ENCODE measurements at places on chromosomes 5 and 9.

DNA sequence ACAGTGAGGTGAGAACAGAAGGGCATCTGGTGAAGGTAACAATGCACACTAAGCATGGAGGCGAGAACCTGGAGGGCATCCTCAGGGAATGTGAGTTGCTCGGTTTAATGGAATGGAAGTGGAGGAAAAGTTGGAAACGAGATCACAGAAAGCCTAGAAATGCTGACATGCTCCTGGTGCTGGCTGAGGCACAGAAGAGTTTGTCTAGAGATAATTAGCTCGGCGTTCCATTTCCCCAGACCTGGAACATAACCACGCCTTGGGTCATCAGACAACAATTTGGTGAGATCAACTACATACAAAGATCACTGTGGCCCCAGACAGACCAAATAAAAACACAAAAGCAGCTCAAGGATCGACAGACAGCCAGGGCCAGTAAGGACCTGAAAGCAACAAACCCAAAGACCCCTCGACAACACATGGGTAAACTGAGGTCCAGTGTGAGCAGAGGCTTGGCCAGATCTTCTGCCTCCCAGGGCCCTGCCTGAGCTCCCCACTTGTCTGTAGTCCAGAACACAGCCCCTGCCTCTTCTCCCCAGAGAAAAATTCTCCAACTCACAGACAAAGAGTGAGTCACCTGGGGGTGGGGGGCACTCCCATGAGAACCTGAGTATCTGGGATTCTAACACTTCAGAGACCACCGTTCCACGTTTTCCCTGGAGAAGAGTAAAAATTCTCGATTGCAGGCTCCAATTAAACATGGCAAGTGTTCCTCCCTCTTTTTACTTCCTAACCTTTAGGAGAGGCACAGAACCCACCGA, 52.5 kb downstream of the SHB start:
- H3K36me3 ChIP-seq, result peaks cover 38% of the 10 kb centered on the region
- H3K4me3 ChIP-seq, result no peak overlapping the region
- H3K27ac ChIP-seq, result peak overlapping the region; percentile 65
- DNase-seq, result peak; percentile 63
- H3K4me1 ChIP-seq, result peaks cover 41% of the 10 kb centered on the region
- no peaks in the 10 kb centered on the region for H3K27me3 ChIP-seq

GRCh38 chr9:93577078-93577974, 942 bp downstream of the PHF2 start:
- H3K4me3 ChIP-seq, result peak overlapping the region; percentile 52
- H3K27ac ChIP-seq, result peak overlapping the region; percentile 13
- no peak for DNase-seq
- H3K4me1 ChIP-seq, result peaks cover 26% of the 10 kb centered on the region
- no peaks in the 10 kb centered on the region for H3K27me3 ChIP-seq

DNA sequence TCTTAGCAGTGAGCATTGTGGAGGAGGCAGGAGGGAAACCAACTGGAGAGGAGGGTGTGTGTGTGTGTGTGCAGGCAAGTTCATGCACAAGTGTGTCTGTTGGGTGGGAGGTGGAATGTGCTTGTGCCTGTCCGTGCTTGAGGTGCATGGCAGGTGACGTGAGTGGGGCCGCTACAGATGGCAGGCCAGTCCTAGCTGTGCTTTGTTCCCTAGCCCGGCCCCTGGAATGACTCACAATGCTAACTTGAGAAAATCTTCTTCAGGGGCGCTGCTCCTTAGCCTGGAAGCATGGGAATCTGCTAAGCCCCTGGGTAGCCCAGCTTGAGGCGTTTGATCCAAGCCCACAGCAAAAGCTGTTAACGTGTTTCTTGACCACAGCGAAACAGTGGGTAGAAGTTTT, 25.0 kb upstream of the DMRT2 start:
- H3K4me3 ChIP-seq, result no peak overlapping the region

- no peaks in the 10 kb centered on the region for H3K36me3 ChIP-seq
- no peak overlapping the region for H3K4me3 ChIP-seq
- DNase-seq, result no peak
- H3K27ac ChIP-seq, result no peak overlapping the region
- no peaks in the 10 kb centered on the region for H3K27me3 ChIP-seq
- no peaks in the 10 kb centered on the region for H3K4me1 ChIP-seq
Observed at GRCh38 chr5:169202969-169203368, 98.0 kb downstream of the SLIT3 start.

- no peak overlapping the region for H3K4me3 ChIP-seq
- peak; percentile 61 for DNase-seq
- H3K27ac ChIP-seq, result no peak overlapping the region
Observed at GRCh38 chr9:137007108-137007815, 10.9 kb upstream of the CLIC3 start.

DNA sequence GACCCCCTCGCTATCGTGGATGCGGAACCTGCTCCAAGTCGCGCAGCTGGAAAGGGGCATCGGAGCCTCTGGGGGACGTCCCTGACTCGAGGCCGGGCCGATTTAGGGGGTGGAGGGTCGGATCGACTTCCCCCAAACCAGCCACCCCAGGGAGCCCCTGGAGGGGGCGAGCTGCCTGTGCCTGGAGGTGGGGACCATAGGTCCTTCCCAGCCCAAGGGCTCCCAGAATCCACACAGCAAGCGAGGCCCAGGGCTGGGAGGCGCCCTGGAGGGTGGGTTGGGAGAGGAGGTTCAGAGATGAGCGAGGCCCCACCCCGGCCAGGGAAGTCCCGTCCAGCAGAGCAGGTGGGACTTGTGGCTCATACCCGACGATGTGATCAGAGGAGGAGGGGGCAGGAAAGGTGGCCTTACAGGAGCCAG, 147.6 kb downstream of the GAPVD1 start:
- H3K4me1 ChIP-seq, result peaks cover 3% of the 10 kb centered on the region
- no peaks in the 10 kb centered on the region for H3K27me3 ChIP-seq
- DNase-seq, result no peak
- H3K36me3 ChIP-seq, result no peaks in the 10 kb centered on the region
- H3K4me3 ChIP-seq, result no peak overlapping the region

- DNase-seq, result no peak
- H3K27ac ChIP-seq, result no peak overlapping the region
- no peak overlapping the region for H3K4me3 ChIP-seq
- H3K27me3 ChIP-seq, result no peaks in the 10 kb centered on the region
- H3K36me3 ChIP-seq, result no peaks in the 10 kb centered on the region
Observed at GRCh38 chr5:83340511-83340918, 131.0 kb upstream of the VCAN start.

- H3K36me3 ChIP-seq, result peaks cover 16% of the 10 kb centered on the region
- H3K27ac ChIP-seq, result no peak overlapping the region
- H3K4me1 ChIP-seq, result no peaks in the 10 kb centered on the region
- no peaks in the 10 kb centered on the region for H3K27me3 ChIP-seq
Observed at GRCh38 chr5:160250226-160250625, 20.9 kb downstream of the FABP6 start.

DNA sequence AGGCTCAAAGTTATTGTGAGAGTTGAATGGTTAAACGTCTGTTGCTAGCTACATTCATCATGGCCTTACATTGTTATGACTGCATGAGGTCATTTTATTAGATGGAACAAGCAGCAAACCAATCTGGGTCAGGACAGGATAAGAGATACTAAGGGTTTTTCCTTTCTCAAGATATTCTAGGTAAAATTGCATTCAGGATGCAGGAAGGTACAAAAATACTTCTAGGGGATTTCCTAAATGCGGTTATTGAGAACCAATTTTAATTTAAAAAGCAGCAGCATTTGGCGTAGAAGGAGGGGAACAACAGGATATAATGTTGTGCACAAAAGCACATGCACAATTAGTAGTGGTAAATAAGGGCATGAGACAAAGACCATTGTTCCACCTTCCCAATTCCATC, 39.2 kb upstream of the LURAP1L start:
- H3K36me3 ChIP-seq, result no peaks in the 10 kb centered on the region
- no peaks in the 10 kb centered on the region for H3K4me1 ChIP-seq
- H3K27me3 ChIP-seq, result no peaks in the 10 kb centered on the region
- no peak for DNase-seq
- H3K27ac ChIP-seq, result no peak overlapping the region

DNA sequence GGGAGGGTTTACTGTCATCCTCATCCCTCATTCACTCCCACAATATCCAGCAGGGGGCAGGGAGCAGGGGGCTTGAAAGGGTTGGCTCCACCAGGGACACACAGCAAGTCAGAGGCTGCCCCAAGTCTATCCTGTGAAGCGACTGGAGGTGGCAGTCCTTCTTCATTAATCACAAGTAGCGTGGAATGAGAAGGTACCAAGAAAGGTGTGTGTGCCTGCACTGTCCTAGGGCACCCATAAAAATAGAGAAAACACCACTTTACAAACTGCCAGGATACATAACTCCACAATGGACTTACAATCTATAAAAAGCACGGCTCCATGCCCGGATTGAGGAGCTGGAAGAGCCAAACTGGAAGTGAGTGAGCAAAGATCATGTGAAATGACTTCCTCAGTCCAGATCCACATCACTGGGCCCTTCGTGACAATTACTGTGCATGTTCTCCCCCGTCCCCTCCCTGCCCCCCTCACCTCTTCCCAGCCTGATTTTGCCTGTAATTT, 183.9 kb downstream of the SLIT3 start:
- no peaks in the 10 kb centered on the region for H3K36me3 ChIP-seq
- no peaks in the 10 kb centered on the region for H3K4me1 ChIP-seq
- H3K27ac ChIP-seq, result no peak overlapping the region
- H3K4me3 ChIP-seq, result no peak overlapping the region
- DNase-seq, result no peak

- H3K4me3 ChIP-seq, result no peak overlapping the region
- DNase-seq, result no peak
- no peaks in the 10 kb centered on the region for H3K27me3 ChIP-seq
Observed at GRCh38 chr5:126366199-126366560, 57.0 kb upstream of the GRAMD2B start.

DNA sequence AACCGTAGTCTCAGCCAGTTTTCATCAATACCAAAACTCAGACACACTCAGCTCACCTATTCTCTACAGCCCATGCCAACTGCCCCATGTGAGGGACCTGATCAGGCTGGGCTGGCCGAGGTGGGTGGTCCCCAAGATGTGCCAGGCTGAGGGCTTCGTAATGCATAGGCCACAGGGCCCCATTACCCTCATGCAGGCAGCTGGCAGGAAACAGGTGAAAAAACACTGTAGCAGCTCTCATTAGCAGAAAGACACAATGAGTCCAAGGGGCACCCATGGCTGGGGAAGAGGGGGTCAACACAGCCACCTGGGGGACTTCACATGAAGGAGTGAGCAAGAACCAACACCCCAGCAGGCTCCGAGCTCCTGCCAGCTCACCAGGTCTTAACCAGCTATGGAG, 8.2 kb downstream of the IPPK start:
- DNase-seq, result no peak
- peaks cover 16% of the 10 kb centered on the region for H3K36me3 ChIP-seq
- H3K27me3 ChIP-seq, result no peaks in the 10 kb centered on the region
- H3K27ac ChIP-seq, result no peak overlapping the region
- H3K4me1 ChIP-seq, result peaks cover 10% of the 10 kb centered on the region
- H3K4me3 ChIP-seq, result no peak overlapping the region

DNA sequence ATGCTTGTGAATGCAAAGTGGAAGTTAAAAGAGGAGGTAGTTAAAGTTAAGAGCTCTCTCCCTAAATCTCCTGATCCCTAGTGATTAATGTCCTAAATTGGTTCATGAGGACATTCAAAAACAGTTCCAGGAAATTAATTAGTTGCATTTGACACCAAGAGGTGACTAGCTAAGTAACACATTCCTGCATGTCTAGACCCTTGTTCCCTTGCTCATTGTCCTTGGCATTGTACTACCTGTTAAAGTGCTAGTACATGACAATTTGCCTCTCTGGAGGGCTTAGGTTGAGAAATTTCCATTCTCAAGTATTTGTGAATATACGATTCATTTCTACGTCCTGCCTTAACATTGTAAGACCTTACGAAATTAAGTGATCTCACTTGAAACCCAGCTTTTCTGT, 278.6 kb upstream of the CDH10 start:
- no peak overlapping the region for H3K4me3 ChIP-seq
- DNase-seq, result no peak
- H3K27me3 ChIP-seq, result no peaks in the 10 kb centered on the region
- H3K4me1 ChIP-seq, result no peaks in the 10 kb centered on the region

GRCh38 chr9:121451586-121451985, 48.1 kb downstream of the GGTA1 start:
- no peak overlapping the region for H3K27ac ChIP-seq
- peaks cover 2% of the 10 kb centered on the region for H3K4me1 ChIP-seq
- DNase-seq, result no peak
- peaks cover 48% of the 10 kb centered on the region for H3K27me3 ChIP-seq
- no peak overlapping the region for H3K4me3 ChIP-seq

GRCh38 chr9:5976674-5977397, 38.6 kb downstream of the RANBP6 start:
- H3K36me3 ChIP-seq, result peaks cover 9% of the 10 kb centered on the region
- peak; percentile 4 for DNase-seq

GRCh38 chr5:90930756-90931431, 372.3 kb downstream of the ADGRV1 start:
- peak; percentile 19 for DNase-seq
- H3K4me3 ChIP-seq, result no peak overlapping the region
- H3K36me3 ChIP-seq, result no peaks in the 10 kb centered on the region
- no peaks in the 10 kb centered on the region for H3K27me3 ChIP-seq
- H3K4me1 ChIP-seq, result peaks cover 1% of the 10 kb centered on the region

DNA sequence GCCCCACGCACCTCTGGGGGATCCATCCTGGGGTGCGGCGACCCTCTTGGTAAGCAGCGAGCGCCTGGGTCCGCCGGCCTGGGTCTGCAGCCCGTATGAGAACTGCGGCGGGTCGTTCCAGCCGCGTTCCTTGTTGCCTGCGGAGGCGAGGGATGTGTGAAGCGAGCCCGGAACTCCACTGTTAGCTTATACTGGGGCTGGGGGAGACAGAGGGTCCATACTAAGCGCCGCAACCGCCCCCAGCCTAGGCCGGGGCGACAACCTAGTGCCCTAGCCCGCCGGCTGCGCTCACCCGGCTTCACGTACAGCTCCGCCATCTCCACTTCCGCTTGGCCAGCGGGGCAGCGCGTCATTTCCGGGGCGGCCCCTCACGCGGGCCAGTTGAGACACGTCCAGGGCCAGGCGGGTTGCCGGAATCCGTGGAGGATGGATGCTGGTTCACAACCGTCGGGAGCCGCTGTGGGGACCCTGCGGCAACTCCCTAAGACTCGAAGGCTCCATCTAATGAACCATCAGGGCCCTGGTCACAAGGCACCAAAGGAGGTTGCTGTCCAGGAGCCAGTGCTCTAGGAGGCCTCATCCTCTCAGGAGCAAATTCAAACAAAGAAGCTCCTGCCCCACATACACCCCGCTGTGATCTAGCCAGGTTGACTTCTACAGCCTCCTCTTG, at the start of gene SRA1:
Gene SRA1, minus strand, starts transcription at position 338 of the 670 bp plus-strand sequence. Its CDS starts 21 bp downstream, at position 317.
- peak; percentile 87 for DNase-seq
- H3K36me3 ChIP-seq, result peaks cover 19% of the 10 kb centered on the region
- H3K27ac ChIP-seq, result peak within 1 kb of the TSS; percentile 96

GRCh38 chr9:117013440-117013995, 326.4 kb downstream of the TRIM32 start:
- H3K4me3 ChIP-seq, result no peak overlapping the region
- H3K27me3 ChIP-seq, result no peaks in the 10 kb centered on the region
- DNase-seq, result no peak

GRCh38 chr9:110728058-110728457, 59.5 kb downstream of the MUSK start:
- H3K4me3 ChIP-seq, result no peak overlapping the region
- H3K36me3 ChIP-seq, result no peaks in the 10 kb centered on the region
- H3K27ac ChIP-seq, result peak overlapping the region; percentile 35
- no peaks in the 10 kb centered on the region for H3K27me3 ChIP-seq
- DNase-seq, result no peak

- H3K27ac ChIP-seq, result no peak overlapping the region
- H3K36me3 ChIP-seq, result no peaks in the 10 kb centered on the region
- DNase-seq, result no peak
- H3K27me3 ChIP-seq, result peaks cover 16% of the 10 kb centered on the region
- no peak overlapping the region for H3K4me3 ChIP-seq
Observed at GRCh38 chr5:14996997-14997396, 125.4 kb upstream of the ANKH start.

- no peaks in the 10 kb centered on the region for H3K27me3 ChIP-seq
- no peak overlapping the region for H3K27ac ChIP-seq
- DNase-seq, result no peak
- no peak overlapping the region for H3K4me3 ChIP-seq
- no peaks in the 10 kb centered on the region for H3K4me1 ChIP-seq
Observed at GRCh38 chr5:138938526-138938925, 63.4 kb upstream of the LRRTM2 start.

Measured in IMR-90 (cell line).